ENCODE measurements at places on chromosomes 4 and X.

- peak; percentile 13 for DNase-seq
Observed at GRCh38 chr4:8586671-8587468, 5.7 kb upstream of the CPZ start.

DNA sequence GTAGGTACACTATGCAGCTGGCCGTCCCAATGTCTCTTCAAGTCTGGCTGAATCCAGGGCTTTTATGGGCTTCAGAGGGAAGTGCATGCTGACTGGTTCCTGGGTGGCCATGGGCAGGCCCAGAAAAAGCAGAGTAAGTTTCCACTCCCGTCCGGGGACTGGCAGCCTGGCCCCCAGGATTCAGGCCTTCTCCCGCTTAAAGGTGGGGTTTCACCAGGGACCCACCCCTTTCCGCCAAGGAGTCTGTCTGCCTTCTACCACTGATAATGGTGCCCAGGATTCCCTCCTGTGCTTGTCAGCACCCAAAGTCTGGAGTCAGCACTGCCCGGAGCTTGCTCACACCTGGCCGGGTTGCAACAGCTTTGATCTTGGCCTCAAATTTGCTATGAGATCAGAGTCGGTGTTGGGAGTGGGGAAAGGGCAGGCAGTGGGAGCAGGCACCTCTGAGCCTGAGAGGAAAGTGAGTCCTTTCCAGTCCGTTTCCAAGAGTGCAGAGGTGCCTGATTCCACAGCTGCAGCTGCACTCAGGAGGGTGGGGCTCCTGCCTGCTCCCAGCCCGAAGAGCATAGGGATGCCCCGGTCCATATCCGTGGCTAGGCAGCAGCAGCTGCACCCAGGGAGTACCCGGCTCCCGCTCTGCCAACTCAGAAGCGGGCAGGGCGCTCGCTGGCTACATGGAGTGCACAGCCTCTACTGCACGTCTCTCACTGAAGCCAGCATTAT lies 1344.3 kb upstream of the ADGRL3 start:
- DNase-seq = peak; percentile 31

DNA sequence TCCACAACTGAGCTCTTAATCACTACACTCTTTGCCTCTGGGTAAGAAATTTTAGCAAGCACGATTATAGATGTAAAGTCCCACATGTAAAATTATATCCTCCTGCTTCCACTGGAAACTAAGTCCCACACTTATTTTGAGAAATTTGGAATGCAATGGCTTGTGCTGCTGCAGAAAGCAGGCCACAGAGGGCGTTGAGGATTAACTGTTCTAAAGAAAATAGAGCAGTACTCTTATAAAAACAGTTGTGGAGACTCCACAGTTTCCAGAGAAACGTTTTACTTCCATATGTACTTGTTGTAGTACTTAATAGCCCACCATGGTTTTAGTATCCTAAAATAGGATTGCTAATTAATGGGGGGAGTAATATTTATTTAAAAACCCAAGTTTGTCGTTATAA lies 1.7 kb upstream of the CENPC start:
- no peak for DNase-seq

DNA sequence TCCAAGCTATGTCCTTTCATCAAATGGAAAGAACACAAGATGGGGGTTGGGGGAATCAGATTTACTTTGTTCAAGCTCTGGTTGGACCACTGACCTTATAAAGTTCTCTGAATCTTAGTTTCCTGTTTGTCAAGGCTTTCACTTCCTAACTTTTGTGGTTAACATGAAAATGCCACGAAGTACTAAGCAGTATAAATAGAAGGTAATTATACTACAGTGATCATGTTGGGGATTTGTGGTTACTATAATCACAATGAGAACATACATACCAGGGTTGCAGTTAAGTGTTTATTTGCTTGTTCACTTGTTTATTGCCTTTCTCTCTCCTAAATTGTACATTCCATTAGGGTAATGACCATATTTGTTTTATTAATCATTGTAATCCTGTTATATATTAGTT lies 53.2 kb downstream of the SPRY1 start:
- no peak for DNase-seq

GRCh38 chr4:69610484-69610883 lies 29.0 kb downstream of the UGT2A2 start:
- no peak for DNase-seq

DNA sequence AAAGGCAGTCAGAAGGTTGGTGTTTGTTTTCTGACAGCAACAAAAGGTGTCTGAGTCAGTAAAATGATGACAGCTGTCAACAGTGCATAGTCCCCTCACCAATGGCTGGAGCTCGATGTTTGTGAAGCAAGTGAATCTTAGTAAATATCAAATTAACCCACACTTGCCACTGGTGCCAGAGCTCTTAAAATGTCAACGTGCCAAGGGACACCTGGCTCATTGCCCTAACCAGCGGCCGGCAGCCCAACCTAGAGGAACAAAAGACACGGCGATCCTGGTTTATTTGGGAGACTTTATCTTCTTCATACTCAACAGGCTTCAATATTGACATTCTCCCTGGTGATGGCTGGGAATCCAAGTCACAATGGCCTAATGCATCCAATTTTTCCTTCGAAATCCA lies 143.4 kb downstream of the CPEB2 start:
- peak; percentile 78 for DNase-seq

- DNase-seq = no peak
Observed at GRCh38 chr4:30863021-30863420, 142.9 kb downstream of the PCDH7 start.

GRCh38 chr4:31474221-31474620 lies 754.1 kb downstream of the PCDH7 start:
- DNase-seq = no peak

DNA sequence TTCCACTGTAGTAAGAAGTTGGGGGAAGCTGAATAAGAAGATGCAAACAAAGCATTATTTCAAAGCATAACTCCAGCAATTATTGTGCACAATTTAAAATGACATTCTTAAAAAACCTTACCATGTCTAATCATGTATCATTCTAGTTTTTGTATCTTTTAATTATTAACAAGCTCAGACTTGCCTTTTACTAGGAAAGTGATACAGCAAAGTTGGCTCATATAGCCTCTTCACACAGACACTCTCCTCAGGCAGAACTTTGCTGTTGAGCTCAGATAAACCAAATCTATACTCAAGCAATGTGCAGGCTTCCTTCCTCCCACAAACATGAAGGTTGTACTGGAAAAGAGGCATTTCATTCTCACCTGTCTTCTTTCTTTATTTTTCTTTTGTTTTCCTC lies 358.7 kb upstream of the EMCN start:
- no peak for DNase-seq

GRCh38 chr4:89556601-89557305 lies 249.2 kb upstream of the GPRIN3 start:
- no peak for DNase-seq

GRCh38 chrX:2351321-2351720 lies 149.5 kb downstream of the DHRSX start:
- DNase-seq = no peak

DNA sequence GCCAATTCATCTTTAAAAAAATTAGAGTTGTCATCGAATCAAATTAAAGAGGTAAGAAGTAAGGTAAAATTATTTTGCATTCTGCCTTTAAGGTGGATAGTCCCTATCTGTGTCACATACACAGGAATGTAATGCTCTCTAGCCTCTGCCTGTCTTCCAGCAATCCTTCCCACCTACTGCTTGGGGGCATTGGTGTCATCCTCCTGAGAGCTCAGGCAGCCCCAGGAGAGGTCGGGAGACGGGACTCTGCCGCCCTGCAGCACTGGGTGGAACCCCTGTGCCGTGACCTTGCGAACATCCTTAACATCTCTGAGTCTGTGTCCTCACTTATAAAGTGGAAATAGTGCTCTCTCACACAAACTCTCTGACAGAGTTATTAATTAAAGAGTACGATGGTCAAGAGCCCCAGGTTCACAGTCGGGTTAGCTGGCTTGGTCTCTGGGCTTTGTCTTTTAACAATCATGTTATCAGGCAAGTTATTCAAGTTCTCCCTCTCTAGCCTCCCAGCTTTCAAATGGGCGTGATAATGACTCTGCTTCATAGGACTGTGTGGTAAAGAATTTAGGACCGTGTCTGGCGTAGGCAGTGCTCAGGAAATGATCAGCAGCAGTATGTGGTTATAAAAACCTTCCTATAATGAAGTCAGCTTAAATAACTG lies 10.2 kb downstream of the TLR3 start:
- DNase-seq = no peak

- no peak for DNase-seq
Observed at GRCh38 chr4:6195602-6196319, 4.6 kb downstream of the JAKMIP1 start.

DNA sequence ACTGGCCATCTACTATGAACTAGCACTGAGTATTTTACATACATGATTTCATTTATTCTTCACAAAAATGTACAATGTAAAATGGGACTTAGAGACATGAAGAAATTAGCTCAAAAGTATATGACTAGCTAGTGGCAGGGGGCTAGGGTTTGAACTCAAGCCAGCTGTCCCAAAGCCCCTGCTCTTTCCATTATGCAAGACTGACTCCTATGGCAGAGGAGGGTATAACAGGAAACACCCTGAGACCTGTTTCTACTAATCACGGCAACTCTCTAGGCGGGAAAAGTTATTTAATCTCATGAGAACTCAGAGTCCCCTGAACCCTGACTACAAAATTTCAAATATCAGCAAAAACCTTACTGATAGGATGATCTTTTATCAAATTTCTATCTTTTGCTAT lies 150.6 kb downstream of the PRDM5 start:
- DNase-seq = no peak

GRCh38 chrX:110536816-110537215 lies 178.2 kb downstream of the RTL9 start:
- no peak for DNase-seq

GRCh38 chr4:188639479-188640100 lies 500.3 kb downstream of the TRIML1 start:
- no peak for DNase-seq

DNA sequence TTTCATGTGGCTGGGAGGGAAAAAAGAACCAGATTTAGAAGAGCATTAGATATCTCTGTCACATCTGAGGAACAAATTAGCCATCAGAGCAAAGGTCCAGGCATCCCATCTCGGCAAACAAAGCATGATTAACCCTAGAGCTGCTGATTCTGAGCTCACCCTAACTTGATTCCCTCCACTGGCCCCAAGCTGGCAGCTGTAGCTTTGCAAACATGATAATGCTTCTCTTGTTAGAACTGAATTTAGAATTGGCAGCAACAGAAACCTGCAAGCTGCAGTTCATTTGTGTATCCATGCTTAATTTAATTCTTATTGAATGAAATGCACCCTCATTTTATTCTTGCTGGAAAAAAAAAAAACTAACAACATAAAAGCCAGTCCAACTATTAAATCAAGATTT lies 289.2 kb downstream of the IL1RAPL1 start:
- no peak for DNase-seq

DNA sequence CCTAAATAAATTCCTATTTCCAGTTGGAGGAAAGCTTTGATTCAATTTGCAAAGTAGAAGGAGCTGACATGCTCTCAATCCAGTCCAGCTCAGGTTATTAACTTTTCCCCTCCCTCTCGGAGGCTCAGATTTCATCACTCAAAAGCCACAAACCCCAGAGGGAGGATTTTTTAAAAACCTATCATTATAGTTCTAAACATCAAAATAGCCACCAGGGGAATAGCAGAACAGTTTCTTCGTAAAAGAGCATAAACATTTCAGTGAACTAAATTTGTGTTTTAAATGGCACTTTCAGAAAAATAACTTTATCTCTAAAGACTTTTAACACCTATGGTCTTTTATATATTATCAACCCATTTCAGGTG lies 8.8 kb downstream of the GPRIN3 start:
- DNase-seq = no peak

DNA sequence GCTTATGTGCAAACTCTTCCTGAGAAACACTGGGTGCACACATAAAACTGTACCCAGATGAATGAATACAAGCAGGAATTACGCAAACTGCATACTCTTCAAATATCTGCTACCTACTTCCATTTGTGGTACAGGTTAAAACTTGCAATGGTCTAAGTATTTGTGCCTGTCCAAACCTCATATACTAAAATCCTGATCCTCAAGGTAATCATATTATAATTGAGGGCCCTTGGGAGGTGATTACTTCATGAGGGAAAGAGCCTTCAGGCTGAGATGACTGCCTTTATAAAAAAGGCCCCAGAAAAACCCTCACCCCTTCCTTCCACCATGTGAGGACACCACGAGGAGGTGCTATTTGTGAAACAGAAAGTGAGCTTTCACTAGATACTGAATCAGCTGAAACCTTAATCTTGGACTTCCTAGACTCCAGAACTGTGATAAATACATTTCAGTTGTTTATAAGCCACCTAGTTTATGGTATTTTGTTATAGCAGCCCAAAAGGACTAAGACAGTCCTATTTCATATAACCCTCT lies 1977.2 kb downstream of the PCDH7 start:
- DNase-seq = no peak

DNA sequence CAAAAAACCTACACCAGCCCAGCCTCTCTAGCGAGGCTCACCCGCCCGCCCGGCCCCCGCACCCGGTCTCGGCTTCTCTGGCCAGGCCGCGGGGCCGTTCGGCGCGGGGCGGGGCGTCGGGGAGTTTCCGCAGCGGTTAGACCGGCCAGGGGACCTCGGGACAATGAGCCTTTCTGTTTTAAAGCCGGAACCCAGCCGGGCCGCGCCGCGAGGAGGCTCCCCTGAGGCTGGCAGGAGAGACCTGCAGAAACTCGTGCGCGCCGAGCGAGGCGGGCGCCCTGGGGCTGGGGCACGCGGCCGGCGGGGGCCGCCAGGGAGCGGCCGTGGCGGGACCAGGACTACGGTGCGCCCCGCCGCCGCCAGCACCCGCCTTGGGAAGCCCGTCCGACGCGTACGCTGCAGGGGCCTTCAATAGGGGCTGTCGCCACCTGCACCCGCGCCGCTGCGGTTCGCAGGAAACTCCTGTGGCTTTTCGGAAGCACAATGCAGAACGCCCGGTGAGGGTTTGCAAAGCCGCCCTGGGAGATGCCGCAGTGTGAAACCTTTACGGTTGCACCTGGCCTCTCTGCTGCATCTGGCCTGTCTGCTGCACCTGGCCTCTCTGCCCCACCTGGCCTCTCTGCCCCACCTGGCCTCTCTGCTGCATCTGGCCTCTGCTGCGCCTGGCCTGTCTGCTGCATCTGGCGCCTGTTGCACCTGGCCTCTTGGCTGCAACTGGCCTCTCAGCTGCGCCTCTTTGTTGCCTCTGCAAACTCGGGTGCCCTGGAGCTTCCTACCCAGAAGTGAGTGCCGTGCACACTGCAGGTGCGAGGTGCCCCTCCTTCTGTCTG lies 63.9 kb downstream of the TRAPPC11 start:
- DNase-seq = peak; percentile 66

DNA sequence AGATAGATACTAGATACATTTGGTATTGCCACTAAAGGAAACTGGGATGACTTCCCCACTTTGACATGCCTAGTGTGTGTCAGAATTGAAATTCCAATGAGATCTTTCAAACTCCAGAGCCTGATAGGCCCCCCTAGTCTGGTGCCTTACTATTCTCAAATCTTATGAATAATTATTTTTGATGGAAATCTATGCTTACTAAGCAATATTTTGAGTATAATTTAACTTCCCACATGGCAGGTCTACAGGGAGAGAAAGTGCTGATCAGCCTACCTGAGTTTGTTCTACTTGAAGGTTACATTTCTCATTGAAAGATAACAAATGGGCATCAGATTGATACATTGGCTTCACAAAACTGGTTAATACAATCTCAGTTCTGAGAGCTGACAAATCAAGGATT lies 415.7 kb upstream of the BOD1L1 start:
- no peak for DNase-seq

Measured in right lobe of liver (tissue), 6 donors.